Epithelial cell of proximal tubule (primary cell): ENCODE measurements at places on chromosomes 2 and 18.

GRCh38 chr2:11406267-11406957, 59.5 kb downstream of the E2F6 start:
- DNase-seq, result no peak

GRCh38 chr2:2872713-2873449, 504.7 kb downstream of the EIPR1 start:
- DNase-seq, result no peak

DNA sequence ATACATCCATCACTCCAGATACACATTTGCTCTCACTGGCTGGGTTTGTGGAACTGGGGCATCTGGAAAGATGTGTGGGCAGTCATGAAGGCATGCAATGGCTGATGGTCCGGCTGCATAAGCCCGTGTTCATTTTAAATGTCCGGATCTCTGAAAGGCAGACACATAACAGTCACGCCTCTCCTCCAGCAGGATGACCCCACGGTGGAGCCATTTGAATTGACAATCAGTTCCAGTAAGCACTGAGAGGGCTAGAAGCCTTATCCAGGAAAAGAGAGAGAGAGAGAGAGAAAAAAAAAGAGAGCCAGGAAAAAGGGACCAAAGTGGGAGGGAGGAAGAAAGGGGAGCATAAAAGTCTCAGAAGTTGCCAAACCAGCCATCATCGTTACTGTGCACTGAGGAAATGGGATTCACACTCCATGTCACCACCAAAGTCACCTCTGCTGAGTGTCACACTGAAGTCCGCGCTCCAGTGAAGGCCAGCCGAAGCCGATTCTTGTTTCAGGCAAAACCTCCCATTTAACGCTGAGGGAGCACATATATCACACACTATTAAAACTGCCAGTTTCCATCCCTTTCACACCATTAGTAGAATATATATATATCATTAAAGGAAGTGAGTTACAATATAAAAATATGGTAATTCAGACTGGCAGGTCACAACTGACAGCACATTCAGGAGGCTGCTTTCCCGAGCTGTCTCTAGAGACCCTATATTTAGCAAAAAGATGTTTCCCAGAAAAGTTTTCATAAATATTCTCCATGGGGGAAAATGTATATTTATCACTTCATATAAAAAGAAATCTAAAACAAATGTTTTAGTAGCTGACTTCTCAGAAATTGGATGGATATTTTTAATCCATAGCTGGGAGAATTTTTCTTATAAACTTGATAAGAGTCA, 142.0 kb downstream of the ACTR3 start:
- no peak for DNase-seq

DNA sequence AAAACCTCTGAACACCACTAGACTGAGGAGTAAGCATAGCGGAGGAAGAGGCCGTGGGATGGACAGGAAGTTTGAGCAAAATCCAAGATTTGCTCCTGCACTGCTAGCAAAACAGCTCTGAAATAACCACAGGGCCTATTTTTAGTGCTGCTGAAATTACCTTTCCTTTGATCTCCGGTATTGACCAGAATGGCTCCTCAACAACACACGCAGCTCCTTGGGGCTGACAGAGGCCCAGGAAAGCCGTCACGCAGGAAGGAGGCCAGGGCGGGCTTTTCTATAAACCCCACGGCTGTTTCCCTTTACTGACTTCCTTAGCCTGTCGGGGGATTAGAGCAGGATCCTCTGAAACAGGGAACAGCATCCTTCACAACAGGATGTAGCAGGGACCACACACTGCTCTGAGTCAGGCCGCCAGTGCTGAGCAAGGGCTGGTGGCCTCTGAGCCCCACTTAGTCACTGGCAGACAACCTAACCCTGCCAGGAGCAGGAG, 80.8 kb upstream of the LCLAT1 start:
- DNase-seq, result no peak

GRCh38 chr2:236896688-236897087, 189.0 kb upstream of the COPS8 start:
- no peak for DNase-seq

DNA sequence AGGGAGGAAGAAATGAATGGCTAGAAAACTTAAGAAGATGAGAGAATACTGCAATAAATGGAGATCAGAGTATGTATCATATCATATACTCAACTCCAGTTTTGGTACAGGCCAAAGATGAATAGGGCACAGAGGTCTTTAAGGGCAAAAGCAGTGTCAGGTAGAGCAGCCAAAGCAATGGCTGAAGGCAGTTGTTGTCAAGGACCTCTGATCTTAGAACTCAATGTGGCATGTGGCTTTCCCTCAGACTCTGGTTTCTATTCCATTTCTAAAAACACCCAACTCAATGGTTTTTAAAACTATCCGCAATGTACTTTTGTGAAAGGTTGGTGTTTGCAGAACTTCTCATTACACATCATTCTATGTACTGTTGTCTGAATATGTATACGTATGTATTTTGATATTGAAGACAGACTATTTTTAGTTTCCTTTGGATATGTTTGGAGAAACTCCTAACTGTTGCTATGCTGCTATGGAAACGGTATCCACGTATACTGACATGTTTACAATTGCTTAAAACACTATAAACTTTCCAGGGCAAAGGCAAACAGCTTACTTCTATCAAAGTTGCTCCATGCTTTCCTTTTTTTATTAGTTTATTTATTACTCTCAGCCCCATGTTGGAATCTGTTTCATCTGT, 58.1 kb upstream of the PELI1 start:
- no peak for DNase-seq

DNA sequence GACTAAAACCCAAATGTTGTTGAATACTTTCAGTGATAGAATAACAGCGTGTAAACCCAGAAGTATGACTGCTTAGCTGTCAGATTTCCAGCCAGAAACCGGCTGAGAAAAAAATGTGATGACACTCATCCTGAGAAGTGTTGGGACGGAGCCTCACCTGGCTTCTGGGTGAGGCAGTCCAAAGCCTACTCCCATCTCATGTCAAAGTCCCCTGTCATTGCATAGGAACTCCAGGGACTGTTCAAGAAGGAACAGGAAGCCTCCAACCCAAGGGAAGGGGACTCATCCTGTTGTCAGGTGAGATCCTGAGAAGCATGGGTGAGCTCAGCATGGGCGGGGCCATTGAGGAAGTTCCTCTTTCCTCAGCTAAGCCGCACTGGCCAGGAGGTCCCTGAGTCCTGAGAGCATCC, 11.3 kb upstream of the CHRNA1 start:
- DNase-seq, result no peak

- DNase-seq, result no peak
Observed at GRCh38 chr2:122244598-122245229, 489.3 kb downstream of the TSN start.

- DNase-seq, result no peak
Observed at GRCh38 chr18:57002627-57003026, 144.3 kb upstream of the BOD1L2 start.

DNA sequence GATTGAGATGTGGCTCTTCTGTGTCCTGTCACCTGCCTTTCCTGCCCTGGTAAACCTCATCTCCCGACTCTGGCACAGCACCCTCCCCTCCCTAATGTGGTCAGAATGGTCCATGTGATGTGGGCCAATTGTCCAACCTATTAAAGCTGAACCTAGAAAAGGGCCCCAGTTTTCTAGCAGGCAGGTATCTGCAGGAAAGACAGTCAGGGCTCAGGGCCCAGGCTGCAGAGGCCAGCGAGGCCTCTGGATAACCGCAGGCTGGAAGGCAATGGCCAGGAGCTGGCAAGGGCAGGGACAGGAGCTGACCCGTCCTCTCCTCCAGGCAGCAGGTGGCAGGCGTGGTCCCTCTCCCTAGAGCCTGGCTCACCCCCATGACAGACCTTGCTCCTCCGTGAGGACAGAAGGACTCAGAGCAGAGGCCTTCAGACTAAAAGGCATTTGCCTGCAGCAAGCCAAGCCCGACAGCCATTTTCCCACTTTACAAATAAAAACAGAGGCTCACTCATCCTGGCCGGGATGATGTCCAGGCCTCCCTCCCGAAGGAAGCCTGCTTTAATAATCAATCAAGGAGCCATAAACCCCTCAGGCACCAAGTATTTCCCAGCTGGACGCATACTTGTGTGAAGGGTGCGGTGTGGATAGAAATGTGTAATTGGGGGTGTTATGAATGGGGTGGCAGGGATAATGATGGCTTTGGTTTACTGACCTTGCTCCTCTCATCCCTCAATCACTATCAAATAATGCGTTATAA, 107.1 kb downstream of the TWIST2 start:
- no peak for DNase-seq

- peak; percentile 91 for DNase-seq
Observed at GRCh38 chr2:162926501-162926900, 87.9 kb upstream of the KCNH7 start.

GRCh38 chr2:98623657-98624056, 15.3 kb downstream of the UNC50 start:
- DNase-seq, result no peak

DNA sequence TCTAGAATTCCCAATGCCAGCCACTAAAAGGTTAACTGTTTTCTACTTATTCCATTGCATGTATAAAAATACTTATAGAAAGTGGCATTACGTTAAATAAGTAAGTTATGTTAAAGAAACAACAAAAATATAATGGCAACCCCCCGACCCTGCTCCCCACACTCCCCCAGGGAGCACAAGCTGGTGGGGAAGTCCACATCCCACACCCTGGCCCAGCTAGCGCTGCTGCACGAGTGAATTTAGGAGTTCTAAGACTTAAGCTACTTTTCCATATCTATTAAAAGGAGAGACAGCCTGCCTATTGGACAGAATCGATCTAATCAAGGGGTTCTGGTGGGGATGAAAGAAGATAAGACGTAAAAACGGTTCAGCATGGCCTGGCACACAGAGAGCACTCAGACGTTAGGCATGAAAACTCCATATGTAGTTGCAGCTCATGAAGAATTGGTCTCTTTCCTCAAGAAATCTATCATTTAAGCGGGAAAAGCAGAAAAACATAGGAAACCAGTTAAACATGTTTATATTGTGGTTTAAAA, 16.6 kb downstream of the HJURP start:
- no peak for DNase-seq

DNA sequence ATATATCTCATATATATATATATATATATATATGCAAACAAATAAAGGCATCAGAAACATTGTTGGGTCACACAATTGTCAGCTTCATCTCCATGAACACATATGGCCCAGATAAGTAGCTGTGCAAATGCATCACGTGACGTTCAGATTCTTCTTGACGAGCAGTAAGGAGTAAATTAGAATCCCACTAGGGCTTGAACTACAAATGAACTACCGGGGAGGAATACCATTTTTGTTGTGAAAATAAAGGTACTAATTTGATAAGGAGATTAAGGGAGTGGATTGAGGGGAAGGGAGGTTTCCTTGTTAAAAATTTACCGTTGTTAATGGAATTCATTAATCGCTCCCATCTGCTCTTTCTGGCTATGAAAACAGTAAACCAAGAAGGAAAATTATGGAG, 186.5 kb upstream of the COPS8 start:
- DNase-seq, result no peak

- no peak for DNase-seq
Observed at GRCh38 chr2:85959826-85960225, 71.0 kb upstream of the ST3GAL5 start.
